Activated CD8-positive, alpha-beta T cell treated with anti-CD3 and anti-CD28 coated beads for 36 hours (primary cell): ENCODE measurements at places on chromosomes 2 and 18.
A peak's percentile ranks its signal among the peaks of the same experiment; 100 is the strongest.

DNA sequence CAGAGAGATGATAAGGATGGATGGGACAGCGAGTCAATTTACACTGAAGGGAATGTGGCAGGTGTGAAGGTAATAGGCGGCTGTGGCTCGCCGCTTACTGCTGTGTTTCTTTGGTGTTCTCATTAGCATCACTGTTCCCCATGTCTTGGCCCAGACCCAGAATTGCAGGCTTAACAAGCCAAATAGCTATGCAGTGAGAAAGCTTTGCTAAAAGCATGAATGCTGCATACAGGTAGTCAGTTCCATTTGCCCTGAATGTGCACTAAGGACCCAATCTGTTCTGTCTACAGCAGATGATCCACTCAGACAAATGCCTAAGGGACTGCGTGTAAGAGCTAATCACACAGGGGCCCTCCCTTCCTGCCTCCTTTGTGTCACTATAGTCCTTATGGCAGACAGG, 262.6 kb downstream of the DCDC2C start:
- DNase-seq: no peak

DNA sequence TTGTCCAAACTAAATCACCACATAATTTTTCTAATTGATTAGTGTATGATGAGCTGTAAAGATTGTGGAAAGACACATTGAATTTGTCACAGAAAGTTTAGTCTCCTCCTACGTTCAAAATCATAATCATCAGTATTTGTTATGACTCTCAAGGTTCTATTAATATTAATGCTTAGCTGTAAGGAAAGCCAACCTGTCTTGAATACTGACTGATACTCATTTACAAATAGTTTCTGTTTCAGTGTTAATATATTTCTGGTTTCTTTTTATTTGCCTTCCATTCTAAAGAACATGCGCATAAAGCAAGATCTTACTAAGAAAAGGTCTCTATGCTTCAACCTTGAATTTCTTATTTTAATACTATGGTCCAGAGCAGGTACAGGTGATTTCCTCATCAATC, 55.1 kb downstream of the CPS1 start:
- no peak for DNase-seq

DNA sequence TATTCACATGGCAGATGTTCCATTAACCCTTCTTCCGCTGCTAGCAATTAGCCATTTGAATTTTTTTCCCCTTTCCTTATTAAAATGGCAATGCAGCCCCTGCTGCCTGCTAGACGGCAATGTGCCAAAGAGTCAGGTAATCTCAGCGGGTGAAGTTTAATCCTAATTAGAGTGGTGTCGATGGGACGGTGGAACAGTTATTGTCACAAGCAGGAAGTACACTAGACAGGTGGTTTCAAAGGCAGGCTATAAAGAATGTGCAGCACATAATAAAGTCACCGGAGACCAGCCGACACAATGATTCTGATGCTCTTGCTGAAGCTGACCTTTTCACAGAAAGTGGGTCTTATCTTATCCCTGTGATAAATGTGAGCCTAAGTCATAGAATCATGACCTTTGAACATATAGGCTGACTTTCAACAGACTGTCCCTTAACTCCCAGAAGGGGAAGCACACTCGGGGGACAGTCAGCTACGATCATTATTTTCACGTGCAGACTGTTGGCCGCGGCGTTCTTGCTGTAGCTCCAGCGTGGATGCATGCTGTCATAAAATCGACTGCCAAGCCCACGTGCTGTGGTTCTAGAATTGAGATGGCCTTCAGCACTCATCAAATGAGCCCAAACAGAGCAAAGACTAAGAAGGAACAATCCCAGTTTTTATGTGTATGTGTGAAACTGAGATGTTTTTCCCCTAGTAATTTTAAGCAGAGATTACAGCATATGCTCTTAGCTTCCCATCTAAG, 926.2 kb upstream of the SOX11 start:
- DNase-seq: no peak

DNA sequence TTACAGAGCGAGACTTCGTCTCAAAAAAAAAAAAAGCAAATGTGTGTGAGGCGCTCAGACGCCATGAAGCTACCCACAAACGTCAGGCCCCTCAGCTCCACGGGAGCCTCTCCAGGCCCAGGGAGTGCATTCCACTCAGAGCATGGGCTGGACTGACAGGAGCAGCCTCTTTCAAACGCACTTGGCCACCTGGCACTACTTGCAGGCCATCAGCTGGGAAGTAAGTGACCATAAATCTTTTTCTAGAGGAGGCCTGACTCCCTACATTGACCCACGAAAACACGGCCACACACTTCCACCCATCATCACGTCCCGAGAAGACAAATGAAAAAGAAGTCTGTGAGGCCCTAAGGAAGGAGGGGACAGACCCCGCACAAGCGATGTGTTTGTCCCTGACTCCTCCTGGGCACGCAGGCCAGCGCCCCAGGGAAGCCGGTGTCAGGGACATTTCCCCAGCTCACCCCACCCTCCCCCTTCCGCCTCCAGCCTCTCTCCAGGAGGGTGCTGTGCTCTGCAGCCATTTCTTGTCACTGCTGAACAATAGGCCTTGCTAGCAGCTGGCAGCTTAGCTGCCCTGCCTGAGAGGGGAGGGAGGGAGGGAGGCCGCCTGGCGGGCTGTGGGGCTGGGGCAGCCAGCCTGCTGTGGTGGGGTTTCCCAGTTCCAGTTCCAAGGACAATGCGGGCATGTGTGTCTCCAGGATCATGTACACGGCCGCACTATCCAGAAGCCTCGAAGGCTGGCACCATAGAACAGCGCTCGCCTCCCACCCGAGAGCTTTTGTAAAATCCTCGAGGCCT, 26.6 kb downstream of the SERTAD2 start:
- no peak for DNase-seq

GRCh38 chr18:23237524-23238151, 102.4 kb downstream of the CABLES1 start:
- peak; percentile 75 for DNase-seq
